ENCODE measurements at places on chromosomes 6 and 20. TPM values are rescaled to one million over a fixed set of nuclear protein-coding genes. Genes with fewer than 3 reads are reported as not detected.

The BEND3 gene
- total RNA-seq: 2.8 TPM

The CNR1 gene
- total RNA-seq: under 0.01 TPM

The JPH2 gene
- total RNA-seq: 16.3 TPM

The ASXL1 gene
- 63.6 TPM for total RNA-seq
